ENCODE measurements at places on chromosomes 4 and X.
A peak's percentile ranks its signal among the peaks of the same experiment; 100 is the strongest.

DNA sequence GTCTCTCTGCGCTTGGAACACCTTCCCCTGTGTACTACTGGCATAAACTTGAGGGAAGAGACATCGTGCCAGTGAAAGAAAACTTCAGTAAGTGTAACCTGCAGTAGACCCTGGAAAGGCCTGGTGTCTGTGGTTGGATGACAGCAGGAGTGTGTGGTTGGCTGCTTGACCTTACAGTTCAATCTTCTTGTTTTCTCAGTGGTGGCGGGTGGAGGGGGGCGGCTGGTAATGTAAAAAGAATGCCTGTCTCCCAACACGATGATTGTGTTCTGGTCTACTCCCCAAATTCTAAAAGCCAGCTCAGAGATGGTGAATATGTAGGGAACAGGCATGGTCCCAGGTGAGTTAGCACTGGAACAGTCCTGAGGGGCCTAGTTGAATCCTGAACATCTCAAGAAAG lies 18.6 kb downstream of the PSMD10 start:
- H3K4me1 ChIP-seq, result peaks cover 8% of the 10 kb centered on the region
- H3K27ac ChIP-seq, result no peak overlapping the region
- no peaks in the 10 kb centered on the region for H3K36me3 ChIP-seq
- DNase-seq, result no peak
- H3K4me3 ChIP-seq, result no peak overlapping the region

DNA sequence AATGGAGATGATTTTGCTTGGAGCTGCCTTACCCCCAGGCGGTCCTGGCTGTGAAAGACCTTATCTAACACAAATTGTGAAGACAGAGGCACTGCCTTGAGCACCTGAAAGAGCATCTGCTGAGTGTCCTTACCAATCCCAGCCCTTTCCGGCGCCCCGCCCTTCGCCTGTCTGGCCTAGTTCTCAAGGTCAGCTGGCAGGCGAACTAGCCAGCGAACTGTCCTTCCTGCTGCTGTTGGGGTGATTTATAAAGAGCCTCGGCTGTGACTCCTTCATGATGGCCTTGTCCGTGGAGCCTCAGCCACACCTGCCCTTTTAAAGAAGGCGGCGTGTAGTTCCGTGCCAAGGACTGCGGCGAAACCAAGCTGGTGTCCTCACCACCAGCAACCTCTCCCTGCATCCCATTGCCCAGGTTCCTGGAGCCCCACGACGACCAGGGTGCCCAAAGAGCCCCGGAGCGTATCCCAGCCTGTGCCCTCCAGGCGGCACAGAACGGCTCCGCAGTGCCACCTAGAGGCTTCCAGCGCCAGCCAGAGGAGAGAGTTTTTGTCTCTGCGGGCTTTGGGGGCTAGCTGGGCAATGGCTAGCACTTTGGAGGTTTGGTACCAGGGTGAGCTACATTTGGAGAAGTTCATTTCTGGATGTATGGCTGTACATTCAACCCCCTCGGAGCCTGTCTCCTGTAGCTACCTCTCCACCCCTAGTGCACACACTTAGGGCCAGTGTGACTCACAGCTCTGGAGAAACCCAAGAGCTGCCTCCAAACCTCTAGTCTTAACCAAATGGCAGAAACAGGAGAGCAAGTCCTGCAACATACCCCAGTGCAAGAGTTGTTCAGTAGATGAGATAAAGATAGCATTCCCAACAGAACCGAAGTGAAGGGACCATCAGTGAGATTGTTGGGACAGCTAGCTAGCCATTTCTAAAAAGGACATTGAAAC lies 36.8 kb upstream of the VMA21 start:
- H3K4me3 ChIP-seq, result peak overlapping the region; percentile 54
- no peak overlapping the region for H3K27ac ChIP-seq
- peaks cover 51% of the 10 kb centered on the region for H3K27me3 ChIP-seq
- DNase-seq, result peak; percentile 65

GRCh38 chrX:152989292-152989658 lies 4.6 kb downstream of the PNMA5 start:
- no peaks in the 10 kb centered on the region for H3K36me3 ChIP-seq
- H3K4me3 ChIP-seq, result peak overlapping the region; percentile 25
- H3K27ac ChIP-seq, result peak overlapping the region; percentile 26
- H3K27me3 ChIP-seq, result peaks cover 21% of the 10 kb centered on the region
- DNase-seq, result no peak

GRCh38 chr4:3878678-3879077 lies 112.5 kb downstream of the ADRA2C start:
- peaks cover 12% of the 10 kb centered on the region for H3K4me1 ChIP-seq
- H3K27me3 ChIP-seq, result peaks cover 69% of the 10 kb centered on the region
- no peaks in the 10 kb centered on the region for H3K36me3 ChIP-seq

DNA sequence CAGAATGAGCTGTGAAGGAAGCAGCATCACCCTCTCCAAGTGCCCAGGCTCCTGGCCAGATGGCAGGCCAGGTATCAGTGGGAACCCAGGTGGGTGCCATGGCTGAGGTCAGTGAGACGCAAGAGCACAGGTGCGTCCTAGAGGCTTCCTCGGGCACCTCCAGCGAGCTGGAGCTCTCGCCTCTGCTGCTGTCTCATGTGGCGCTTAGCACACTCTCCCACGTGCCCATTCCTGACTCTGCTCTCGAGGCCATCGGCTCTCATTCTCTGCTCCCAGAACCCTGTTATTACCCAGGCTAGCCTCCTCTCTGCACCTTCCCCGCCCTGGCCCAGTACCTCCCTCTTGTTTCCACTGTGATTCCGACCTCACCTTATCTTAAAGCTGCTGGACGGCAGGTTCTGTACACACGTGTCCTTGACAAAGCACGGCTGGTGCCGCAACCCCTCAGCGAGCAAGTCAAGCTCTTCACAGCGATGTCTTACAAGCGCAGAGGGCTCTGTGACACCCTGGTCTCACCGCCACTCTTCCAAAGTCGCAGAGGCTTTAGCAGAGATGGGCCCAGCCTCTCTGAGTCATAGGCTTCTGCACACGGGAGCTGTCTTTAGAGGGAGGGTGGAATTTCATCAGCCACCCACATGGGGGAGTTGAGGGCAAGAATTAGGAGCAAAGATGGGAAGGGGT lies 15.4 kb upstream of the MSANTD1 start:
- no peak overlapping the region for H3K4me3 ChIP-seq
- no peak for DNase-seq
- no peak overlapping the region for H3K27ac ChIP-seq
- peaks cover 3% of the 10 kb centered on the region for H3K4me1 ChIP-seq

DNA sequence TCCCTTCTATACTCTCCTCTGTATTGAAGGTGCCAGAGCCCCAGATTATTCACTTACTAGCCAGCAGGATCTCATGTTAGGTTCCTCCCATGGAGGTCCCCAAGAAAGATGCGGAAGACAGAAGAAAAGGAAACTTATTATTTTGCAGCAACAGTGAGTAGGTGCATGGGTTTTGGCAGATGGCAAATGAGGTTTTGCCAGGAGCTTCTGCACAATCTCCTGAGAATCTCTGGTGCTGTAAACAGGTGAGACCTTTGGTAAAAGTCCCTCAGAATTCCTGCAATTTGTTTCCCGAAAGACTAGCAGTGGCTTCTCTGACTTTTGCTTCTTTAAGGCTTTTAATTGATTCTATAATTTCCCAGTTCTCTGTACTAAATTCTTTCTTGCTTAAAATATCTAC lies 29.5 kb upstream of the SORBS2 start:
- H3K27me3 ChIP-seq, result no peaks in the 10 kb centered on the region
- no peaks in the 10 kb centered on the region for H3K4me1 ChIP-seq
- H3K27ac ChIP-seq, result no peak overlapping the region
- no peak overlapping the region for H3K4me3 ChIP-seq

Data from activated T-cell treated with anti-CD3 and anti-CD28 coated beads, Interleukin-2, amount 50 U/mL, for 24 hours (primary cell).